H9 (cell line): ENCODE measurements at places on chromosomes 13 and 19. TPM values are rescaled to one million over a fixed set of nuclear protein-coding genes. Genes with fewer than 3 reads are reported as not detected.
A peak's percentile ranks its signal among the peaks of the same experiment; 100 is the strongest.

PLPPR2 gene
- 6.1 and 8.0 TPM in 2 replicates for total RNA-seq

PLA2G4C gene
- total RNA-seq: 6.5 and 7.0 TPM in 2 replicates

ZNF565 gene
- total RNA-seq: 4.8 and 5.3 TPM in 2 replicates

N4BP2L1 gene
- total RNA-seq: 1.5 and 2.9 TPM in 2 replicates

GRCh38 chr19:39372941-39373340, 18.0 kb downstream of the PAF1 start:
- no peak overlapping the region for H3K4me3 ChIP-seq
- no peaks in the 10 kb centered on the region for H3K27me3 ChIP-seq
- peaks cover 52% of the 10 kb centered on the region for H3K36me3 ChIP-seq
- DNase-seq: no peak
- no peaks in the 10 kb centered on the region for H3K4me1 ChIP-seq
- no peak overlapping the region for H3K27ac ChIP-seq

DNA sequence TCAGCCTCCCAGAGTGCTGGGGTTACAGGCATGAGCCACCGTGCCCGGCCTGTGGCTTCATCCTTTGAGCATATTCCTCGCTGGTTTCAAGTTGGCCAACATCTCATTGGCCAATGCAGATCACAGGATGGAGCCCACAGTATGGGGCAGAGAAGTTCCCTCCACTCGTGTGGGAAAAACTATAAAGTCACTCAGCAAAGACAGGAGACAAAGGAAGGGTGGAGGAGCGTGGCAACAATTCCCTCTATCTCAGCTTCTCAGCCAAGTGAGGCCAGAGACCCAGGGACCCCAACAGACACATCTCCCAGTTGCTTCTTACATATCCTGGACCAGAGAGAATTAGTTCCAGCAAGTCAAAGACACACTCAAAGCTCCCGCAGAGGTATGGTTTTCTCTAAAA, 184.6 kb upstream of the SOX1 start:
- no peaks in the 10 kb centered on the region for H3K4me1 ChIP-seq
- no peak overlapping the region for H3K27ac ChIP-seq
- no peak overlapping the region for H3K4me3 ChIP-seq
- DNase-seq: no peak
- no peaks in the 10 kb centered on the region; the same call in 1 of the 2 replicates for H3K27me3 ChIP-seq
- no peaks in the 10 kb centered on the region for H3K36me3 ChIP-seq

DNA sequence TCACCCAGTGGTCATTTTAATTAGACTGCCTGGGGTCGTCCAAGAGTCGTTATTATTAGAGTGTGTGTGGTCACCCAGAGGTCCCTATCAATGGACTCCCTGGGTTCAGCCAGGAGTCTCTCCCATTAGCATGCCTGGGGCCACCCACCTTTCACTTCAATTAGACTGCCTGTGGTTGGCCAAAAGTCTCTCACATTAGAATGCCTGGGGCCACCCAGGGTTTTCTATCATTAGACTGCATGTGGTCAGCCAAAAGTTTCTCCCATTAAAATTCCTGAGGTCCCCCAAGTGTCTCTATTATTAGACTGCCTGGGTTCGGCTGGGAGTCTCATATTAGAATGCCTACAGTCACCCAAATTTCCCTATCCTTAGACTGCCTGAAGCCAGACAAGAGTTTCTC, 1472.6 kb downstream of the UQCRFS1 start:
- H3K36me3 ChIP-seq: peaks cover 34% of the 10 kb centered on the region
- DNase-seq: peak; percentile 3
- no peak overlapping the region for H3K27ac ChIP-seq

- H3K4me1 ChIP-seq: no peaks in the 10 kb centered on the region
- H3K36me3 ChIP-seq: no peaks in the 10 kb centered on the region
- H3K27ac ChIP-seq: no peak overlapping the region
- H3K4me3 ChIP-seq: no peak overlapping the region
- H3K27me3 ChIP-seq: no peaks in the 10 kb centered on the region
These were observed 36.8 kb upstream of the MBNL2 start for GRCh38 chr13:97185291-97185690.

- H3K4me3 ChIP-seq: no peak overlapping the region
- no peaks in the 10 kb centered on the region for H3K27me3 ChIP-seq
- no peak for DNase-seq
- H3K36me3 ChIP-seq: peaks cover 50% of the 10 kb centered on the region
- H3K4me1 ChIP-seq: peaks cover 19% of the 10 kb centered on the region
- H3K27ac ChIP-seq: no peak overlapping the region
These were observed 52.1 kb downstream of the FLT1 start for GRCh38 chr13:28442839-28443238.

DNA sequence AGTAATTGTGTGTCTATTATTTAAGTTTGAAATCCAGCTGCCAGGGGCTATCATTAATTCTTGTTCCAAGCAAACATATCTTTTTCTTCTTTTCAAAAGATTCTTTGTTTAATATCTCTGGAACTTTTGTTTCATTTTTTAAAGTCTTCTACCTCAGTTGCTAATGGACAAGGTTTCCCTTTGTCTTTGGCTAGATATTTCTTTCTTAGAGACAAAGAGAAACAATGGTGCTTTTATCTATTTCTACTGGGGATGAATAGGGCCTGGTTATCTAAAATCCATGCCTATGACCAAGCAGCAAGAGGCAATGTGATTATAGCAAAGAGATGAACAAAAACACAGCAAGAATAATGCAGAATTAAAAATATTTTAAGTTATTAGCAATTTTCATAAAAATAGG, 661.3 kb upstream of the KLF12 start:
- no peak for DNase-seq
- H3K36me3 ChIP-seq: no peaks in the 10 kb centered on the region
- H3K27me3 ChIP-seq: no peaks in the 10 kb centered on the region
- H3K4me3 ChIP-seq: no peak overlapping the region

- H3K4me3 ChIP-seq: no peak overlapping the region
- H3K36me3 ChIP-seq: peaks cover 2% of the 10 kb centered on the region
- DNase-seq: no peak
- H3K27me3 ChIP-seq: no peaks in the 10 kb centered on the region
- no peak overlapping the region for H3K27ac ChIP-seq
- H3K4me1 ChIP-seq: no peaks in the 10 kb centered on the region
These were observed 10.8 kb downstream of the EDNRB start for GRCh38 chr13:77907666-77908341.
